Breast epithelium (tissue), 4 donors: ENCODE measurements at places on chromosomes 6 and 20.

GRCh38 chr20:37567671-37568588, 40.3 kb upstream of the BLCAP start:
- no peaks in the 10 kb centered on the region for H3K36me3 ChIP-seq
- no peaks in the 10 kb centered on the region for H3K27me3 ChIP-seq
- H3K4me1 ChIP-seq, result no peaks in the 10 kb centered on the region
- H3K27ac ChIP-seq, result no peak overlapping the region

- peaks cover 4% of the 10 kb centered on the region for H3K4me1 ChIP-seq
- no peak for DNase-seq
- no peaks in the 10 kb centered on the region for H3K27me3 ChIP-seq
- H3K4me3 ChIP-seq, result no peak overlapping the region
Measured at GRCh38 chr6:97195117-97195516, 87.9 kb downstream of the MMS22L start.

GRCh38 chr6:136464148-136464547, 86.1 kb downstream of the MAP7 start:
- H3K27me3 ChIP-seq, result no peaks in the 10 kb centered on the region
- no peaks in the 10 kb centered on the region for H3K36me3 ChIP-seq
- H3K4me1 ChIP-seq, result no peaks in the 10 kb centered on the region
- H3K4me3 ChIP-seq, result no peak overlapping the region
- no peak for DNase-seq

GRCh38 chr6:144549837-144550747, 265.0 kb downstream of the UTRN start:
- H3K27me3 ChIP-seq, result no peaks in the 10 kb centered on the region
- no peak overlapping the region for H3K4me3 ChIP-seq
- DNase-seq, result no peak
- no peaks in the 10 kb centered on the region for H3K36me3 ChIP-seq
- H3K4me1 ChIP-seq, result no peaks in the 10 kb centered on the region

DNA sequence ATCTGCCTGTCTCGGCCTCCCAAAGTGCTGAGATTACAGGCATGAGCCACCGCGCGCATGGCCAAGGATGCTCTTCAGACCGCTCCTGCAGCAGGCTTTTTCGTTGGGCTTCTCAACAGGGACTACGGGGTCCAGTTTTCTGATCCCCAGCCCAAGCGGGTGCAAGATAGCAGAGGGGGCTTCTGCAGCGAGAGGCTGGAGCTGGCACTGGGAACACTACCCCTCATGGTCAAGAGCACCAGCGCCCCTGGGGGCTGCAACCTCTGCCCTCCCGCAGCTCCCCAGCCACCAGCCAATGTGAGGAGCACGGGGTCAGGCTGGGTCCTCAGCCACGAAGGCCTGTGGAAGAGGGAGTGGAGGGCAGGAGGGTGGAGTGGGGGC, 6.0 kb downstream of the CTSZ start:
- H3K4me1 ChIP-seq, result peaks cover 10% of the 10 kb centered on the region
- no peaks in the 10 kb centered on the region for H3K36me3 ChIP-seq
- no peak overlapping the region for H3K27ac ChIP-seq
- no peak for DNase-seq
- H3K4me3 ChIP-seq, result no peak overlapping the region
